ENCODE measurements at places on chromosomes 7 and 10. TPM values are rescaled to one million over a fixed set of nuclear protein-coding genes. Genes with fewer than 3 reads are reported as not detected.

TUBAL3 gene
- total RNA-seq, result 0.19 TPM

- no peaks in the 10 kb centered on the region for H3K36me3 ChIP-seq
- no peak overlapping the region for H3K4me3 ChIP-seq
- no peaks in the 10 kb centered on the region for H3K4me1 ChIP-seq
- H3K27me3 ChIP-seq, result no peaks in the 10 kb centered on the region
Observed at GRCh38 chr7:110050785-110051184, 1040.1 kb upstream of the LRRN3 start.

DNA sequence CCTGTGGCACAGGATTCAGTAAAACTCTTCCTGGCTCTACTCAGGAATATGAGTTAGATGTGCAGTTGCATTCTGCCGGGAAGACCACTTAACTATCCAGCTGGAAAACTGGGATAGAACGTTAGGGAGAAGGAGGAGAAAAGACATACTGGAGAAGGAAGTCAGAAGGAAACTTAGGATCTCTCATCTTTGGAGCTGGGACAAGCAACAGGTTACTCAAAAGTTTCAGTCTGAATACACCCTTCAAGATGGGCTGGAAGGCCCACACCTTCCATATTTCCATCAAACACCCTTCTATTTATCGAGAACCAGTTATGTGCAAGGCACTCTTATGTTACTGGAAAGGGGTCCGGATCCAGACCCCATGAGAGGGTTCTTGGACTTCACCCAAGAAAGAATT, 440.4 kb upstream of the NRP1 start:
- H3K36me3 ChIP-seq, result no peaks in the 10 kb centered on the region
- H3K27me3 ChIP-seq, result no peaks in the 10 kb centered on the region
- DNase-seq, result no peak
- no peaks in the 10 kb centered on the region for H3K4me1 ChIP-seq
- H3K27ac ChIP-seq, result no peak overlapping the region

DNA sequence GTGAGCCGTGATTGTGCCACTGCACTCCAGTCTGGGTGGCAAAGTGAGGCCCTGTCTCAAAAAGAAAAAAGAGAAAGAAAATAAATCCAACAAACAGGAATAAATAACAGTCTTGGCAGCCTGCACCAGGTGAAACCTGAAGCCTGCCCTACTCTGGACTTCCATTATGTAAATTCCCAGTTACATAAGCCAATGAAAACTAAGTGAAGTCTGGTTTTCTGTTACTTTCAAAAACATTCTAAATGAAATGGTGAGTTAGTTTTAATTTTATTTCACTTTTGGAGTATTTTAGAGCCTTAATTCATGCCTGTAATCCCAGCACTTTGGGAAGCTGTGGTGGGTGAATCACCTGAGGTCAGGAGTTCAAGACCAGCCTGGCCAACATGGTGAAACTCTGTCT, 22.5 kb upstream of the HIBADH start:
- no peaks in the 10 kb centered on the region for H3K27me3 ChIP-seq
- H3K36me3 ChIP-seq, result no peaks in the 10 kb centered on the region
- no peak overlapping the region for H3K27ac ChIP-seq
- no peak overlapping the region for H3K4me3 ChIP-seq
- no peaks in the 10 kb centered on the region for H3K4me1 ChIP-seq

- H3K4me1 ChIP-seq, result no peaks in the 10 kb centered on the region
- no peak for DNase-seq
- H3K36me3 ChIP-seq, result no peaks in the 10 kb centered on the region
Observed at GRCh38 chr7:88396948-88397322, 90.2 kb upstream of the STEAP4 start.

GRCh38 chr7:157565981-157566630, 229.3 kb downstream of the DNAJB6 start:
- H3K4me3 ChIP-seq, result no peak overlapping the region
- no peak for DNase-seq
- no peaks in the 10 kb centered on the region for H3K27me3 ChIP-seq
- H3K36me3 ChIP-seq, result no peaks in the 10 kb centered on the region

GRCh38 chr10:78215645-78216044, 182.0 kb downstream of the RPS24 start:
- peak; percentile 91 for DNase-seq
- H3K27me3 ChIP-seq, result no peaks in the 10 kb centered on the region
- H3K36me3 ChIP-seq, result no peaks in the 10 kb centered on the region

GRCh38 chr7:147492606-147493005, 1098.0 kb upstream of the C7orf33 start:
- no peaks in the 10 kb centered on the region for H3K36me3 ChIP-seq
- no peaks in the 10 kb centered on the region for H3K4me1 ChIP-seq
- no peak overlapping the region for H3K4me3 ChIP-seq

DNA sequence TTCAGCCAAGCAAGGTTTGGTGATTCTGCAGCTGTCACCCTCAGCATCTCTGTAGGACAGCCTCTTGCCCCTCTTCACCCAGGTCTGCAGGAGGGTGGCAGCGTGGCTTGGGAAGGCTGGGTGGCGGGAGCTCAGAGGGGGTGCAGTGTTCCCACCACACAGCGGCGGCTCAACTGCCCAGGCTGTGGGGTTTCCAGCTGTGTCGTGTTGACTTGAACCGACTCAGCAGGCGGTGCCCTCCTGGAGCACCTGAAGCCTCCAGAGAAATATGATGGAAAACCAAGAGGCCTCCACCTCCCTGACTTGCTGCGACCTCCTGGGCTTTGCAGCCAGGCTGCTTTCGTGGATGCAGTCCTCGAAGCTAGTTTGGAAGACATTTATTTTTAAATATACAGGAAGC, 68.0 kb upstream of the KLF6 start:
- DNase-seq, result no peak
- no peaks in the 10 kb centered on the region for H3K27me3 ChIP-seq
- peak overlapping the region; percentile 66 for H3K27ac ChIP-seq
- peaks cover 8% of the 10 kb centered on the region for H3K4me1 ChIP-seq
- H3K36me3 ChIP-seq, result no peaks in the 10 kb centered on the region

GPR15LG gene
- total RNA-seq, result not detected

- no peak overlapping the region for H3K27ac ChIP-seq
- no peak overlapping the region for H3K4me3 ChIP-seq
- no peak for DNase-seq
- H3K27me3 ChIP-seq, result no peaks in the 10 kb centered on the region
- no peaks in the 10 kb centered on the region for H3K36me3 ChIP-seq
Observed at GRCh38 chr7:46032942-46033341, 111.9 kb upstream of the IGFBP3 start.

DNA sequence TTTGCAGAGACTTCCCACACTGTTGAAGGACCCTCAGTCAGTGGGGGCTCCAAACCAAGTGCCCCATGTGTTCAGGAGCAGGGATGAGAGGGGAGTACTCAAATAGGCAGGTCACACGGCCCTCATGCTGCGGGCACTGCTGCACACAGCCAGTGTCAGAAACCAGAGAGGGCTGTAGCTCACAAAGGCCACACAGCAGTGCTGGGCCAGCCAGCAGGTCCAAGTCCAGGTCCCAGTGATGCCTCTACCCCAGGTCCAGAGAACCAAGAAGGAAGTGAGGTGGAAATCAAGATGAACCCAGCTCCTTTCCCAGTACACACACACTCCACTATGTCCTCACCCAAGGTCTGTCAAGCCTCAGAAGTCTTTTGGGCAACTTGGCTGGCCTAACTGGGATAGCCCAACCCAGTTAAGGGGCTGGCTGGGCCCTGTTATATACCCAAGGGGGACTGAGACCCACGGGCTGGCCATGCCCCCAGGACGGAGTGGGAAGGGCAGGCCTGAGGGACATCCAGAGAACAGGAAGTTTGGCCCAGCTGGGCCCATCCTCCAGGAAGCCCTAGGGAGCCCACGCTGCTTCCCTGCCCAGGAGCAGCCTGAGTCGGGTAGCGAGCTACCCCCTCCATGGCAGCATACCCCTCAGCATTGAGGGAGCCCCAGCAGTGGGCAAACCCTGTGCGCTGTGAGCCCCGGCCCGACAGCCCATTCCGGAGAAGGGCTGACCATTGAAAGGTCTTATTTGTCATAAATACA, 24.3 kb downstream of the GRID1 start:
- DNase-seq, result no peak
- H3K27me3 ChIP-seq, result no peaks in the 10 kb centered on the region
- H3K4me3 ChIP-seq, result no peak overlapping the region
- no peak overlapping the region for H3K27ac ChIP-seq

GRCh38 chr7:106794276-106795083, 70.6 kb upstream of the PIK3CG start:
- H3K27me3 ChIP-seq, result no peaks in the 10 kb centered on the region
- H3K36me3 ChIP-seq, result no peaks in the 10 kb centered on the region
- no peaks in the 10 kb centered on the region for H3K4me1 ChIP-seq
- H3K27ac ChIP-seq, result no peak overlapping the region
- H3K4me3 ChIP-seq, result no peak overlapping the region
- no peak for DNase-seq

TOMM7 gene
- total RNA-seq, result 464 TPM

- H3K27me3 ChIP-seq, result no peaks in the 10 kb centered on the region
- no peak for DNase-seq
- H3K27ac ChIP-seq, result no peak overlapping the region
- H3K4me3 ChIP-seq, result no peak overlapping the region
- H3K4me1 ChIP-seq, result peaks cover 12% of the 10 kb centered on the region
Observed at GRCh38 chr7:5414916-5415315, 8.7 kb downstream of the TNRC18 start.

DNA sequence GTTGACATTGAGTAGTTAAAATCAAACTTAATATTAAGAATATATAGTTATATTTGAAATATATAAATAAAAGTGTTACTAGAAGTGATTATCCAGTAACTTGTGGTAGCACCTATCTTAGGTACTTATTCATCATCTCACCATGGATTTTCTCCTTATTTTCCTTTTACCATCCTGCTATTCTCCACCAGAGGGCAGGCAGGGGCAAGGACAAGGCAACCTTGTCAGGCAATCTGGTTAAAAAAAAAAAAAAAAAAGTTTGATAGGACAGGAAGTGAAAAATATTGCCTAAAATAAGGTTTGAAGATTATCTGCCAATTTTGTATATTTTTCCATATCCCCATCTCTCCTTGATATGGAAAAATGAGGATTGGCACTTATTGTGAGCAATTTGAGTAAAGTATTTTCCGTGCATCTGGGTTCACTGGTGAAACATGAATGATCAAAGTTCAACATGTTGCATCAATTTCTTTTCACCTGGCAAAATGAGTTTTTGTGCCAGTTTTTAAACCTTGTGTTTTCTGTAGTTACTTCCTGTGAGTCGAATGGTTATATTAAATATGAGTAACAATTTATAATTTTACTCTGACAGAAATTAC, 256.7 kb downstream of the AGMO start:
- no peaks in the 10 kb centered on the region for H3K36me3 ChIP-seq
- H3K4me3 ChIP-seq, result no peak overlapping the region
- no peak overlapping the region for H3K27ac ChIP-seq
- no peaks in the 10 kb centered on the region for H3K27me3 ChIP-seq
- peak; percentile 46 for DNase-seq

- no peak overlapping the region for H3K4me3 ChIP-seq
- H3K27me3 ChIP-seq, result no peaks in the 10 kb centered on the region
- no peaks in the 10 kb centered on the region for H3K36me3 ChIP-seq
- H3K4me1 ChIP-seq, result no peaks in the 10 kb centered on the region
Observed at GRCh38 chr10:35946556-35946955, 304.5 kb upstream of the FZD8 start.

DNA sequence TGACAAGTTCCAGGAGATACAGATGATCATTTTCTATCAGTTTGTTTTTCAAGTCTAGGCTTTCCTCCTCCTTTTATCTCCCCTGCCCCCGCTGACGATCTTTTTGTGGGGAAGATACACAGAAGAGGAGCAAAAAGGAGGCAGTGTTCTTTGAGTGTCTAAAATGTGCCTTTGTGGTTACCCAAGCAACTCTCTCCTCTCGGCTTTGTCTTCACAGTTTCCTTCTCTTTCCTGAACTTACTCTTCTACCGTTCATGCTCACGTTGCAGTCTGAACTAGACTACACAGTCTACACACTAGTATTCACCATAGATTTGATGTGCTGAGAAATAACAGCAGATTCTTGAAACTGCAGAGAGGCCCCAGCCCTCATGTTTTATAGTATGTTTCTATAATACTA, 23.6 kb downstream of the CEP41 start:
- H3K36me3 ChIP-seq, result no peaks in the 10 kb centered on the region
- no peak overlapping the region for H3K27ac ChIP-seq
- DNase-seq, result no peak

DNA sequence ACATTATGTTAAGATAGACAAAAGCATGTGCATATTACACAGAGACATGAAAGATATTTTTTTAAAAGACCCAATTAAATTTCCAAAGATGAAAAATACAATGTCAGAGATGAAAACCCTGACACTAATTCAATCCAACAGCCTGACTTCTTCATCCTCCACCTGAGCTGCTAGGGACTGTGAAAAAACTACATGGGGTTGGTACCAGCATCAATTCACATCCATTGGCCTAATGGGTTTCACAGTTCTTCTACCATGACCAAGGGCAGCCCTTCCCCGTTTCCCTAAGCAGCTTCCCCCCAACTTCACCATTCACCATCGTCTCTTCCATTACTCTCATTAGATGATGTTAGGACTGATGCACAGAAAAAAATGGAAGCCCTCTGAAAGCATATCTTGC, 37.4 kb upstream of the CDCA7L start:
- DNase-seq, result no peak
- H3K27ac ChIP-seq, result no peak overlapping the region
- H3K4me3 ChIP-seq, result no peak overlapping the region
- H3K27me3 ChIP-seq, result no peaks in the 10 kb centered on the region
- H3K36me3 ChIP-seq, result no peaks in the 10 kb centered on the region

NEUROD6 gene
- total RNA-seq, result not detected

Data from heart left ventricle (tissue), 16 donors.